Small intestine (tissue), 16 donors: ENCODE measurements at places on chromosomes 1 and 21.
A peak's percentile ranks its signal among the peaks of the same experiment; 100 is the strongest.

DNA sequence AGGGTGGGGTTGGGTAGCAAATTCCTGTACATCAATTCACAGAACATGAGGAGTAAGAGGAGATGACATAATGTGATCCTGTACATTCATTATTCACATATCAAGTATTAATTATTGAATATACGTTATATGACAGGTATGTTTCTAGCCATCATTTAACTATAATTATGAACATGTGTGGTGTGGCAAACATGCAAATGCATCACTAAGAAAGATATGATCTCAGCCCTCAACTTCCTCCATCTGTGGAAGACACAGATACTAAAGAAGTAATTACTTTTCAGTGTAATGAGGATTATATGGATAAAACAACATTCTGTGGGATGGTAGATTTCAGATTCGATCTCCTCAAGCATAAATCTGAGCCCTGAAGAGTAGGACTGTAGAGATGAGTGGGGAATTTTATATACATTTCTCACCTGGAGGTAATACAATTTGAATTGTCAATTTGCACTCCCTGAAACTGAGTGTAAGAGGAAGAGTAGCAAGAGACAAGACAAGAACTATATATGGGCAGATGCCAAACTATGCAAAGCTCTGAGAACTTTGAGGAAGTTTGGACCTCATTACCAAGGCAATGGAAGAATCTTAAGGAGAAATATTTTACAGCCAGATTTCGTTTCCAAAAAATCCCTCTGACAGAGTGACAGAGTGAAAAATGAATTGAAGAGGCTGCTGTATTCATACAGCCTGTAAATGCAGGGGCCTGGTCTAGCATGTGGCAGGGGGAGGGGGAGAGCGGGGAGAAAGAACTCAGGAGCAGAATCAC, 275.5 kb downstream of the TPR start:
- DNase-seq = no peak

DNA sequence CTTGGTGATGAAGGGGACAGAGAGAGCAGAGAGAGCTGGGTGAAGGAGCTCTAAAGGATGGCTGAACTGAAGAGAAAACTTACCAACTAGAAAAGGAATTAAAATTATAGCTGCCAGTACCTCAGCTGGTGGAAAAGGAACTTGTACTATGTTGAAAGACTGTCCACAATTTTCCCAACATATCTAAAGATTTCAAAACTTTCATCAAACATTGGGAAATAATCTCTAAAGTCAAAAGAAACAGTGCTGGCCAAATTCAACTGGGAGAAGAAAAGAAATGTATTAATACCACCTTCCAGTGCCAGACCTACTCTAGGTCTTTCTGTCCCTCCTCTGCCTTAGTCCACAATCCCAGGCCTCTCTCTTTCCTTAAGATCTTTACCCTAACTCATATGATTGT, 6.1 kb downstream of the SMG5 start:
- no peak for DNase-seq

GRCh38 chr1:12477936-12478611, 139.9 kb downstream of the DHRS3 start:
- DNase-seq = peak; percentile 98

- no peak for DNase-seq
Observed at GRCh38 chr1:232474826-232475225, 155.1 kb downstream of the SIPA1L2 start.
